ENCODE measurements at places on chromosomes 3 and 15. TPM values are rescaled to one million over a fixed set of nuclear protein-coding genes. Genes with fewer than 3 reads are reported as not detected.

DNA sequence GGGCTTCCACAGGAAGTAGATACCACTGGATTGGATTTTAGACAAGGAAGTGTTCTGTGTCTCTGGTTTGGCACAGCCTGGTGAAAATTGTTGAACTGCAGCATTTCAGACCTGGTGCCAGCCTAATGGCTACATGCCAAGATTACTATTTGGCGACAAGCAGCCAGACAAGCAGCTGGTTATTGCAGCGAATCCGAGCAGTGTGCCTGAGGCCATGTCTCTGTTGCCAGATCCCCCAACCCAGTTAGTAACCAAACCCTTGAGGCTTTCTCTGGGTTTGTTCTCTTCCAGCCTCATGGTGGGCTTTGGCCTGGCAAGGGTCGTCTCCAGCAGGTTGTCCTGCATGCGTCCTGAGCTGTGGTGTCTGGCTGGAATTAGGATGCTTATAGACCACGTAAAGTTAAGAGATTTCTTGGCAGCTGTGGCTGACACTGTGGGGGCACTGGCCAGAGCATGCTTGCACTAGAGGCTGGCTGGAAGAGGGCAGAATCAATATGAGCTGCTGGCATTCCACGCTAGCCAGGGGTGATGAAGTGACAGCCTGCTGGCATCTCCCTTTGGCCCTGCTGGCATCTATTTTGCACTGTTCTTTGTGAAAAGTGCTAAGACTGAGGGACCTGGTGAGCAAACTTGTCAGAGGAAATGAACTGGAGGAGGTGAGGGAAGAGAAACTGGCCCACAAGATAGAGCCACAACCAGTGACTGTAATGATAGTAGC, 172.6 kb downstream of the RBMS3 start:
- DNase-seq: no peak

DNA sequence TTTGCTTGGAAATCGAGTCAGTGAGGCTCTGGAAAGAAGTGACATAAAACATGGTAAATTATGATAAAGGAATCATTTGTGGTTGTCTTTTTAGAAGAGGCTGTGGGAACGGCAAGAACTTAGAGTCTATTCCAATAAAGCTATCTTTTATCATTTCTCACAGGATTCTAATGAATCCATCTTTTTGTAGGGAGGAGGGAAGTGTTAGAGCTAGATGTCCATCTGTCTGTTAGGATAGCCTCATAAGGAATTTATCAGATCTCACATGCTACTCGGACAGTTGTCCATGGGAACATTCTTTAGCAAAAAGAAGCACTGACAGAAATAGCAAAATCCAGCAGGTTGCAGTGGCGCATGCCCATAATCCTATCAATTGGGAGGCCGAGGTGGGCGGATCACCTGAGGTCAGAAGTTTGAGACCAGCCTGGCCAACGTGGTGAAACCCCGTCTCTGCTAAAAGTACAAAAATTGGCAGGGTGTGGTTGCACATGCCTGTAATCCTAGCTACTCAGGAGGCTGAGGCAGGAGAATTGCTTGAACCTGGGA, 37.0 kb downstream of the STARD9 start:
- DNase-seq: no peak

Gene LRRC2
- total RNA-seq: 0.83 TPM

Gene SERINC4
- total RNA-seq: not detected

Gene FSIP1
- 1.6 TPM for total RNA-seq

Gene RASGRF1
- not detected for total RNA-seq

DNA sequence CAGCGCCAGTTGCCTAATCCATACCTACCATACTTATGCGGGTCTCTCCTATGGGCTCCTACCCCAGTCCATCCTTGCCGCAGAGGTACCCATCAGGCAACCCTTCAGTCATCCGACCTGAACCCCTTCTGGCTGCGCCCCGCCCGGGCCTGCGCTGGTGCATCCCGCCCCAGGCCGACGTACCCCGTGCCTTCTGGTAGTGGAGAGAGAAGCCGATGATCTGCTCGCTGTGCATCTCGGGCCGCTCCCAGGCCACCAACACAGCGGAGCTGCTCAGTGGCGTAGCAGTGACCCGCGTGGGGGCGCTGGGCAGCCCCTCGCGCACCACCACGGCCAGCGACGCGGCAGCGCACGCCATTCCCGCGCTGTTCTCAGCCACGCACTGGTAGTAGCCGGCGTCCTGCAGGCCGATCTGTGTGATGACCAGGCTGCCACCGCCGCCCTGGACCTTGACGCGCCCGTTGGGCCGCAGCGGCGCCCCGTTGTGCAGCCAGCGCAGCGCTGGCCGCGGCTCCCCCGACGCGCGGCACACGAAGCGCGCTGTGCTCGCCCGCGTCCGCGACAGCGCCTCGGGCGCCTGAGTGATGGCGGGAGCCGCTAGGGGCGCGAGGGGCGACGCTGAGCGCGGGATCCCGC, 17.9 kb upstream of the IGDCC3 start:
- DNase-seq: no peak

- DNase-seq: no peak
Observed at GRCh38 chr15:87967951-87968350, 288.6 kb downstream of the NTRK3 start.

- no peak for DNase-seq
Observed at GRCh38 chr3:42501681-42502428, 588 bp upstream of the VIPR1 start.

Gene PAK2
- total RNA-seq: 47.2 TPM
